ENCODE measurements at places on chromosomes 6 and 20.

DNA sequence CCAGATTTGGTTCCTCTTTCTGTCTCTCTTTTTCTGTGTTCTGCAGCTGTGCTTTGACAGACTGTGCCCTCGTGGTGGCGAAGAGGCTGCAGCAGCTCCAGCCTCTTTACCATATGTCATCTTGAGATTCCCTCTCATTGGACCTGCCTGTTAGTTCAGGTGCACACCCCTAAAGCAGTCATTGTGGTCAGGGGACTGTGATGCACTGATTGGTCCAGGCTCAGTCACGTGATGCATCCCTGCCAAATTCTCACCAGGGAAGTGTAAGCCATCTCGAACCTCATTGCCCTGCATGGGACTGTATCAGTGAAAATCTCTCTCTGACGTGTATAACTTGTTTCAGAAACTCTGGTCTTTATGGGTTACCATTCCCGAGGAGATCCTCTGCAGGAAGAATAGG, 160.3 kb downstream of the EYA2 start:
- no peak for DNase-seq

DNA sequence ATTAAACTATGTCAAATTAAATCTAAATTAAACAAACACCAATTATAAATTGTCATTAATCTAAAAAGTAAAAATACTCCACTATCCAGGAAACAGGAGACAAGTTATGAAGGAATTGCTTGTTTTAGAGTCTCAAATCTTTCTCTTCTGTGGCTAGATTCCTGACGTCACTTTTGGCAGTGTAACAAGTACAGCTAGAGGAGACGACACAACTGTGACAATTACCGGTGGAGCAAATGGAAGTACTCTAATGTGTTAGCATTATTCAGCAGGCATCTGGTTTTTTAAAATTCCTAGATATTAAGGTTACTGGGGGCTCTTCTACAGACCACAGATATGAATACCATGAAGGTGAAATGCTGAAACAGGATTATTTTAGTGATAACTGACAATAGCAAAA, 1042.7 kb downstream of the EPHA7 start:
- DNase-seq = no peak

- DNase-seq = no peak
Observed at GRCh38 chr6:12022481-12022880, 10.4 kb downstream of the HIVEP1 start.

DNA sequence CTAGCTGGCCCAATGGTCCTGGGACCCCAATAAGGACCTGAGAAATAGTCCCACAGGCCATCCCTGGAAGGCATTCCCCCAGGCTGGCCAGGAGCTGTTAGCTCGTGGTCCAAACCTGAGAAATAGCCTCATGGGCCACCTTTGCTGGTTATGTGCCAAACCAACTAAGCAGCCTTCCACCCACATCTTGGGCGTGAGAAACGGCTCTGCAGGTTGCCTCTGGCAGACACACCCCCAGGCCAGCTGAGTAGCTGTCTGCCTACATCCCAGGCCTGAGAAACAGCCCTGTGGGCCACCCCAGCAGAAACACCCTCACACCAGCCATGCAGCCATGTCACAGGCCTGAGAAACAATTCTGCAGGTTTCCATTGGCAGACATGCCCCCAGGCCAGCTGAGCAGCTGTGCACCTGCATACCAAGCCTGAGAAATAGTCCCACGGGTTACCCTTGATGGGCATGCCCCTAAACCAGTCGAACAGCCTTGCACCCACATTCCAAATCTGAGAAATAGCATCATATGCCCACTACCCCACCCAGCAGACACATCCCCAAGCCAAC, 567.8 kb upstream of the ID4 start:
- DNase-seq = no peak

GRCh38 chr6:84651583-84651982, 112.8 kb downstream of the TBX18 start:
- DNase-seq = no peak

- DNase-seq = peak; percentile 75
Observed at GRCh38 chr6:34462551-34462971, 3.3 kb upstream of the PACSIN1 start.

- DNase-seq = no peak
Observed at GRCh38 chr6:47846752-47847151, 64.9 kb downstream of the OPN5 start.

- DNase-seq = no peak
Observed at GRCh38 chr20:10388597-10388996, 45.4 kb downstream of the MKKS start.

- no peak for DNase-seq
Observed at GRCh38 chr20:56925831-56926170, 296.7 kb downstream of the TFAP2C start.

- no peak for DNase-seq
Observed at GRCh38 chr6:82322386-82322785, 41.2 kb upstream of the TPBG start.

DNA sequence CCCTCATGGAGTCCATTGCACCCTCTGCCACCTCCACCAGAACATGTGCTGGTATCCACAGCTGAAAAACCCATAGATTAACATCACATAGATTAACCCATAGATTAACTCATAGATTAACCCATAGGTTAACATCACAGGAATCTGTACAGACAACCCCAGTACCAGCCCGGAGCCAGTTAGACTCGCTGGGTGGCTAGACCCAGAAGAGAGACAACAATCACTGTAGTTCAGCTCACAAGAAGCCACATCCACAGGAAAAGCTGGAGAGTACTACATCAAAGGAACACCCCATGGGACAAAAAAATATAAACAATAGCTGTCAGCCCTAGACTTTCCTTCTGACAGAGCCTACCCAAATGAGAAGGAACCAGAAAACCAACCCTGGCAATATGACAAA, 25.1 kb downstream of the SERPINB9 start:
- DNase-seq = no peak

DNA sequence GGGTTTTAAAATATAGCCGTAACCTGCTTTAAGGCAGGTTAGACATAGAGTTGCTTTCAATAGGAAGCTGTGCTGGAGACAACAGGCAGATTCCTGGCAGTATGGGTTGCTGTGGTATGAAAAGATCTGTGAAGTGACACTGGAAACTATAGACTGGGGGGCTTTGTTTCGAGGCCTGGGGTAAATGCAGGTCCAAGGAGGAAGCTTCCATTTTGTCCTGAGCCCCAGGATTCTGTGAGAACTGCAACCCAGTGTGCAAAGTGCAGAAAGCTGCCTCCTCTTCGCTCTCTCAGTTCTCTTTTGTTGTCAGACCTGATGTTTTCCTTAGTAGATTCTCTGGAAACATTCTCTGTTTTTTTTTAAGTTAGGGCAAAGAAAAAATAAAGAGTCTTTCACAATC, 86.9 kb downstream of the LYRM4 start:
- no peak for DNase-seq

- DNase-seq = no peak
Observed at GRCh38 chr6:44297063-44298038, 15.8 kb downstream of the AARS2 start.

DNA sequence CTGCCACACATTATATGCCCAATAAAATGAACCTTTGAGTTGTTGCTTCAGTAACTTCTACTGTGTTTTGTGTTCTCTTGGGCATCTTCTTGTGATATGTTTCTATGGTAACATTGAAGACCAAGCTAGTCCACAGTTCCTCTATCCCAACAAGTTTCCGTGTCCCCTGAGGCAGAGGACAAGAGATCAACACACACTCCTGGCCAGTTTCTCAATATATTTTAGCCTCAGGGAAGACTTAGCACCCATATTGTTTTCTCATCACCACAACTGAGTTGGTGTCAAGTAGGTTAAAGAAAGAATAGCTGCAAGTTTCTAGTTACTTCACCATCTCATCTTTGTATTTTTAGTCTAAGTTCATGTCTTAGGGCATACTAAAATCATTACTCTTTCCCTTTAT, 277.5 kb downstream of the UST start:
- no peak for DNase-seq

- DNase-seq = no peak
Observed at GRCh38 chr6:144178323-144178722, 28.0 kb downstream of the STX11 start.

DNA sequence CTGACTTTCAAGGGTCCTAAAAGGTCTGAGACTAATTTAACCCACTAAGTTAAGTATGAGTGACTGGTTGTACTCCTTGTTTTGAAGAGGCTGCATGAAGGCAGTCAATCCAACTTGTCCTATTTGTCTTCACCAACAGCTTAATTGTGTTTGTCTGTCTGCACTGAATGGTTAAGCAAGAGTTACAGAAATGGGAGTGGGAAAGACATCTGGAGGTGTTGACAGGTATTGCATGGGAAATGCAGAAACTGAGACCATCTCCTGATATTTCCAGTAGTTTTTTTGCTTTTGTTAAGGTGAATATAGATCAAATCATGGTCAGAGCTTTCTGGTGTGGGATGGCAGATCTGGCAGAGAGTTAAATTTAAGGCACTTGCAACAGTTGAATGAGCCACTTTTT, 6.5 kb downstream of the FUT9 start:
- no peak for DNase-seq

- DNase-seq = no peak
Observed at GRCh38 chr20:24766826-24767622, 182.0 kb upstream of the CST7 start.

GRCh38 chr20:20992686-20993360, 113.3 kb downstream of the LINC00237 start:
- no peak for DNase-seq

DNA sequence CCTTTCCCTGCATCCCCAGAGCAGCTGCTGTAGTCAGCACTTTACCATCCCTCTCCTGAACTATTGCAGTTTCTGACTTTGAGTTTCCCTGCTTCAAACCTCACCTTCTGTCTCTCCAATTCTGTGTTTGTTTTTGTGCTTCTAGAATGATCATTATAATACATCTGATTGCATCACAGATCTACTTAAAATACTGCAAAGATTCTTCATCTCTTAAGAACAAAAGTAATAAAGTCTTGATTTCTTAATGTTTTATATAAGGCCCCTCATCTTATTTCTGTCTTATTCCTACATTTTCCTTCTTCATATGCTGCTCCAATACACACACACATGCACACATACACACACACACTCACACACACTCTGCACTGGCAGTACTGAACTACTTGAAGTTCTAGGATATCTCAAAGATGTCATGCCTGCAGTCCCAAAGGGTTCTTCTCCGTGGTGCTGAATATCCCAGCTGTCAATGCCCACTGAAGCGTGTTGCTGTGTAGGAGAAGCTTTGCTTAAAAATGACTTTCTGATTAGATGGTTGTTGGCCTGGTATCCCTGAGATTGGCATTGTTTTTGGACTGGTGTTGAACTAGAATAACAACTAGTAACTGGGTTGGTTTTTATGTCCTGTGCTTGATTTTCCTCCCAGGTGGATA, 97.2 kb downstream of the MAP3K4 start:
- DNase-seq = no peak

Data from H54 (cell line).